Calu3 (cell line): ENCODE measurements at places on chromosomes 4 and X. TPM values are rescaled to one million over a fixed set of nuclear protein-coding genes. Genes with fewer than 3 reads are reported as not detected.
A peak's percentile ranks its signal among the peaks of the same experiment; 100 is the strongest.

CSN2 gene
- total RNA-seq: not detected in 2 replicates

HSD17B11 gene
- total RNA-seq: 48.2 and 50.5 TPM in 2 replicates

- no peak for DNase-seq
- no peak overlapping the region for H3K4me3 ChIP-seq
- H3K36me3 ChIP-seq: no peaks in the 10 kb centered on the region
- H3K4me1 ChIP-seq: no peaks in the 10 kb centered on the region
These were observed 27.0 kb upstream of the SLC7A11 start for GRCh38 chr4:138269175-138269574.

- H3K27ac ChIP-seq: no peak overlapping the region
- H3K27me3 ChIP-seq: no peaks in the 10 kb centered on the region
- no peaks in the 10 kb centered on the region for H3K36me3 ChIP-seq
These were observed 101.6 kb upstream of the PPARGC1A start for GRCh38 chr4:23991444-23991843.

DNA sequence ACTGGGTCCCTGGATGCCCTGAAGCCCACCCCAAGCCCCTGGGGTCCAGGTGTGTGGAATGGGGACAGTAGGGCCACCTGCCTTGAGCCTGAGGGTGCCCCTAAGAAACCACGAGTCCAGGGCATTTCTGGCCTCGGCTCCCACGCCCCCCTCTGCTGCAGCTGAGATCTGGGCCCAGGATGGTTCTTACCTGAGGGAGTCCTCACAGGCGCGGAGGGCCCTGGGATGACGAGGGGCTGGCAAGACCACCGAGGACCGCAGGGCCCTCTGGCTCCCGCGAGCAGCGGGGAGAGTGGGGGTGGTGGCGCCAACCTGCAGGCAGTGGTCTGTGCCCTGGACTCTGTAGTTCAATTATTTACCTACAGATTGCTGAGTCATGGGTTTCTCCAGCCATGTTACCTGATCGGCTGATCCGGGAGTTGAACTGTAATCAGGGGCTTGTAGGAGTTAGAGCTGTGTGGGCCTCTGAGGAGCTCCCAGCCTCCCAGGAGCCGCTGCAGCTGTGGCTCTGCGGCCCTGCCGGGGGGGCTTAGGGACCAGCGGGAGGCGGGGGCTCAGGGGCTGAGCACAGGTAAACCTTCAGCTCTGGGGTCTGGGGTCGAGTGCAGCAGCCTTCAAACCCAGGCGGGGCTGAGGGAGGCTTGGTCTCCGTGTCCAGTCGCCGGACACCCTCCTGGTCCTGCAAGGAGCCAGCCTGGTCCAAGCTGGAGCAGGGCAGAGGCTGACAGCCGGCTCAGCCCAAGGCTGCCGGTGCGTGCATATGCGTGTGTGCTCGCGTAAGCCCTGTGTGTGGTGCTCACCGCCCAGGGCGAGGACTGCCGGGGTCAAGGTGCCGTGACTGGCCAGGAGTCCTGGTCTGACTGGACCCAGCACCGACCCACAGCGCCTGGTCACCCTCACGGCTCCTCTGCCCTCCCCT is at the start of gene SLC26A1:
TSS of gene SLC26A1 (minus strand) at position 294 of the 919 bp plus-strand sequence. CDS start 1,701 bp downstream, outside the sequence.
- H3K27me3 ChIP-seq: peaks cover 6% of the 10 kb centered on the region
- H3K27ac ChIP-seq: peak within 1 kb of the TSS; percentile 39
- H3K36me3 ChIP-seq: peaks cover 13% of the 10 kb centered on the region
- H3K4me1 ChIP-seq: no peaks in the 10 kb centered on the region
- H3K4me3 ChIP-seq: peak within 1 kb of the TSS; percentile 34
- DNase-seq: no peak
